ENCODE measurements at places on chromosomes 3 and 15.

DNA sequence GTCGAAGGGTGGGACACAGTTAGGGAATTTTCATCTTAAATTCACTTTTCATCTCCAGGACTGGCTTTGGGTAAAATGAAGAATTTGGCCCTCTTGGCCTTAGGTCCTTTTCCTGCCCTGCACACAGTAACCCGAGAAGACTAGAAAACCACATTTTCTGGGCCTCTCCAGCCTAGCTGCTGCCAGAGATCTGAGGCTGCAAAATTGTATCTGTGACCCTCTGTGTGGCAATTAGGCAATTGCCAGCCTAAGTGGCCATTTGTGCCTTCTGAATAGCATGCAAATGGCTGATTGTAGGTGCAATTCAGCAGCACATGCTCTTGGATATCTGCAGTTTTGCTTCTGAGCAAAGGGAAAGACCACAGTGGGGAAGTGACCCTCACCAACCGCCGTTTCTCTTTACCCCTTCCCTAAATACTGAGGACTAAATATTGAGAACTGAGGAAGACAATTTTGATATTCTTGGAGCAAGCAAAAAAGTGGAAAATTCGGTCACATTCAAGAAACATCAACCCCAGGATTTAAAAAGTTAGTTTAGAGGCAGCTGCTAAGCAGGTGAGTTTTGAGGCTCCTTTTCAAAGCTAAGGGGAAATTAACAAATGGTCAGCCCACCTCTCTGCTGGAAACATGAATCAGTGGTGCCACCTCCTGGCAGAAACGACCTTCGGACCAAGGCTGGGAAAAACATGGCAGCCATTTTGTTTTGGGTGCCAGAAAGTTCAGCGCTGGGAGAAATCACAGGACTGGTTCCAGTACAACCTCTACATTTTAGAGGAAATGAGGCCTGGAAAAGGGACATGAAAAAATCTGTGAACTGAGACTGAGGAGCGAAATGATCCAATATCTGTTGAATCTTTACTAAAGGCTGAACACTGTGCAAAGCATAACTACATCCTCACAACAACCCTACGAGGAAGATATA lies 56.6 kb upstream of the PRTG start:
- no peaks in the 10 kb centered on the region for H3K36me3 ChIP-seq
- H3K4me1 ChIP-seq, result peaks cover 14% of the 10 kb centered on the region
- H3K4me3 ChIP-seq, result peak overlapping the region; percentile 52
- H3K27me3 ChIP-seq, result no peaks in the 10 kb centered on the region

DNA sequence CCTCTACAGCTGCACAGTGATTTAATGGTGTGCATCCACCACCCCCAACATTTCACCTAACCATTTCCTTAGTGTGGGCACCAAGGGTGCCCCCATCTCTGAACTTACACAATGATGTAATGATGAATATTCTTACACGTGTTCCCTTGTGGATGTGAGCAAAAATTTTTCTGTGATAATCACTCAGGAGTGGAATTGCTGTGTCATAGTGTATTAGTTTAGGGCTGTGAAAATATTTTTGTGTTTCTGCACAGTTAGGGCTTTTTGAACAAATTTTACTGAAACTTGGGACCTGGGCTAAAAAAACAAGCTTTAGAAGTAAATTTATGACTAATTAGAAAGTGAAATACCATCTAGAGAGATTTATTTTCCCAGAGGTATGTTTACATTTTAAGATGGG lies 134.5 kb upstream of the CCNL1 start:
- H3K4me1 ChIP-seq, result peaks cover 1% of the 10 kb centered on the region
- no peak for DNase-seq
- peaks cover 2% of the 10 kb centered on the region for H3K27me3 ChIP-seq
- H3K4me3 ChIP-seq, result no peak overlapping the region
- no peak overlapping the region for H3K27ac ChIP-seq

DNA sequence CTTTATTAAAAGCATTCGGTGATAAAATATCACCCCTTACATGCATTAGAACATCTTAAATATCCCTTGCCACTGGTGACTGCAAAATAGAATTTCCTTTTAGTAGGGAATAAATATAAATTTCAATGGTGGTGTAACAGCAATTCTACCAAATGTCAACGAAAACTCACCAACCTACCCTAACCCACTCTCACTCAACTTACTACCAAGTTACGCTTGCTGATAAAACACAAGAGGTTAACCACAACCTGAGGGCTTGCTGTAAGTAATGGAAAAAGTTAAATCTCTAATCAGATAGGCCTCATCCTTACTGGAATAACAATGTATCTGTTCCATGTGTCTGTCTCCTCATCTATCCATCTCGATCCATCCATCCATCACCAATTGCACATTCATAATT lies 274.7 kb downstream of the FOXP1 start:
- H3K27me3 ChIP-seq, result peaks cover 2% of the 10 kb centered on the region
- no peaks in the 10 kb centered on the region for H3K36me3 ChIP-seq
- H3K4me3 ChIP-seq, result no peak overlapping the region
- H3K4me1 ChIP-seq, result peaks cover 43% of the 10 kb centered on the region
- DNase-seq, result no peak

- peaks cover 2% of the 10 kb centered on the region for H3K27me3 ChIP-seq
- peak overlapping the region; percentile 88 for H3K27ac ChIP-seq
- DNase-seq, result no peak
- peaks cover 29% of the 10 kb centered on the region for H3K4me1 ChIP-seq
- peak overlapping the region; percentile 79 for H3K4me3 ChIP-seq
Observed at GRCh38 chr3:2510591-2511145, 412.0 kb downstream of the CNTN4 start.

DNA sequence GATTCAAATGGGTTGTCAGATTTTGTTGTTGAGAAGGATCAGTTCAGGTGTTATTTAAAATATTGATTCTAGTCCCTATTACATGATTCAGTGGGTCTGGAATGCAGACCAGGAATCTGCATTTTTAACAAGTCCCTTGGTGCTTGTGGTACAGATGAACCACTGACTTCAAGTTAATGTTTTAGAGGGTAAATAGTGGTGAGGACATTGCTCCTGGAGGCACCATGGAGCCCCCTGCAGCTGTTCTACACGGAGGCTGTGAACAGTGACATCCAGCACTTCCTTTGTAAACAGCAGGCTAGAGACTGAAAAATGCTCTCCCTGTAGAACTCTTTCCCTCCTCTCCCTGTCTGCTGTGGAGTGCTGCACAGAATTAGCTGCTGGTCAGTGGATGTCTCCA lies 4.8 kb upstream of the FSIP1 start:
- H3K27ac ChIP-seq, result no peak overlapping the region
- H3K4me3 ChIP-seq, result no peak overlapping the region
- no peak for DNase-seq
- H3K36me3 ChIP-seq, result no peaks in the 10 kb centered on the region
- H3K4me1 ChIP-seq, result peaks cover 34% of the 10 kb centered on the region
- H3K27me3 ChIP-seq, result peaks cover 2% of the 10 kb centered on the region

DNA sequence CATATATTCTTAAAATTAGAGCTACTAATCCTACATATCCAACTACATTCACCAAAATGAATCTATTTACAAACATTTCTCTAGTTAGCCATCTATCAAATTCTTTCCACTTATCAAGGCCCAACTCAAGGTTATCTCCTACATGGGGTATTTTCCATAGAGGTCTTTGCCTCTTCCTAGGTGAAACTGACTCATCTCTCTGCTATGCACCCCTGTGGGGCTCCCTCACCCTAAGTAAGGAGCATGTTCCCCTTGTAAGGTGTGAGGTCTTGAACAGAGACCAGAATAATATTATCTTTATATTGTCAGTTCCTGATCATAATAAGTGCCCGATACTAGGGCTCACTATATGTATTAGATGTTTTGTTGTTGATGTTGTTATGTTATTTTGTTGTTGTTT lies 74.6 kb upstream of the TSC22D2 start:
- DNase-seq, result no peak
- H3K4me1 ChIP-seq, result no peaks in the 10 kb centered on the region
- H3K27me3 ChIP-seq, result no peaks in the 10 kb centered on the region
- H3K27ac ChIP-seq, result no peak overlapping the region
- no peak overlapping the region for H3K4me3 ChIP-seq
- H3K36me3 ChIP-seq, result no peaks in the 10 kb centered on the region

Data from glutamatergic neuron (in vitro differentiated cells).